H1 (cell line): ENCODE measurements at places on chromosomes 3 and 15.

- DNase-seq: no peak
- no peaks in the 10 kb centered on the region for H3K36me3 ChIP-seq
- H3K27me3 ChIP-seq: no peaks in the 10 kb centered on the region
- no peak overlapping the region for H3K4me3 ChIP-seq
Measured at GRCh38 chr15:67783303-67783702, 42.0 kb upstream of the SKOR1 start.

GRCh38 chr15:75731248-75732151, 18.9 kb upstream of the CSPG4 start:
- no peak overlapping the region for H3K27ac ChIP-seq
- H3K4me1 ChIP-seq: peaks cover 3% of the 10 kb centered on the region; the same call in 1 of the 2 replicates
- H3K36me3 ChIP-seq: no peaks in the 10 kb centered on the region

DNA sequence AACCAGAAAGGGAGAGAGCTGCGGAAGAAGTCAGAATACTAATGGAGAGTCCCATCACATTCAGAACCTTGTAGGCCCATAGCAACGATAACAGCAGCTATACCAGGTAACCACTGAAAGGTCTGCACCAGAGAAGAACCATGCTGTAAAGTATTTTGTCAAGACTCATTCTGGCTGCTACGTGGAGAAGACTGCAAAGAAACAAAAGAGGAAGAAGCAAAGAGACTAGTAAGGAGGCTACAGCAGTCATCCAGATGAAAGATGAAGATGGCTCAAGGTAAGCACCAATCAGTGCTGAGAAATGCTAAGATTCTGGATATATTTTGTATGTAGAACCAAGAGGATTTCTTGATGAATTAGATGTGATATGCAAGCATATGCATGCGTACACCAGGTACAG, 39.6 kb downstream of the ACAP2 start:
- H3K27ac ChIP-seq: no peak overlapping the region
- no peaks in the 10 kb centered on the region for H3K36me3 ChIP-seq
- no peaks in the 10 kb centered on the region for H3K4me1 ChIP-seq
- no peaks in the 10 kb centered on the region for H3K27me3 ChIP-seq
- DNase-seq: no peak

DNA sequence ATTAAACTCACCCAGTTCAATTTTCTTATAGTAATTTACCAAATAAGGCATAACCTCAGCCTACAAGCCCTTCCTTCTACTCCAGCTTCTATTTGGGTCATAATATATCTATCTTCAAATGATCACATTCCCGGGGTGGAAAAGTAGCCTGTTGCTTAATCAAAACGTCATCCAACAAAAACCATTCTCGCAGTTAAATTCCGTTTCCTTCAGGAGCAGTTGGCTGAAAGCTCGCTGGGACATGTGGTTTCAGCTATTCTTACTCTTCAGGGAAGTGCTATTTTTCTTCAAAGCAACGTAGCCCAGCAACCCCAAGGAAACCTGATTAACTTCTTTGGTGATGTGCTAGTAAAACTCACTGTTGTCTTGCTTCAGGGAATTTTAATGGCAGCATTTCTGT, 59.6 kb downstream of the MAGI1 start:
- H3K27me3 ChIP-seq: no peaks in the 10 kb centered on the region
- no peak overlapping the region for H3K27ac ChIP-seq
- H3K4me1 ChIP-seq: no peaks in the 10 kb centered on the region
- H3K36me3 ChIP-seq: no peaks in the 10 kb centered on the region

GRCh38 chr3:64268926-64269325, 43.7 kb upstream of the PRICKLE2 start:
- DNase-seq: no peak
- no peaks in the 10 kb centered on the region for H3K36me3 ChIP-seq
- no peaks in the 10 kb centered on the region for H3K27me3 ChIP-seq
- peaks cover 5% of the 10 kb centered on the region; the same call in 1 of the 2 replicates for H3K4me1 ChIP-seq
- H3K27ac ChIP-seq: no peak overlapping the region
- H3K4me3 ChIP-seq: no peak overlapping the region

GRCh38 chr15:68615301-68615700, 36.5 kb downstream of the CORO2B start:
- peaks cover 7% of the 10 kb centered on the region for H3K4me1 ChIP-seq
- DNase-seq: no peak
- H3K27ac ChIP-seq: no peak overlapping the region
- H3K36me3 ChIP-seq: no peaks in the 10 kb centered on the region

DNA sequence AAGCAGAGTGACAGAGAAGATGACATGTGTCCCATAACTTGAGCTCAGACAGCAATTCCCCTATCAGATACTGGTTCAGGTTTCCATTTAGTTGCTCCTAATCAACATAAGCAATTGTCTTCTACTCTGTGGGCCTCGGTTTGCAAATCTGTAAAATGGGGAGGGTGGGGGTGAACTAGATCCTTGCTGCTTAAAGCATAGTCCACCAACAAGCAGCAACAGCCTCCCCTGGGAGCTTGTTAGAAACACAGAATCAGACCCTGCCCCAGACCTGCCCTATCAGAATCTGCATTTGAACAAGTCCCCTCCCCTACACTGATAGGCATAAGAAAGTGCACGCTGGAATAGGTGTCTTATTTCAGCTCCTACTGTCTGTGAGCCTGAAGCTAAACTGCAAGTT, 87.8 kb downstream of the CEMIP start:
- no peak for DNase-seq
- no peaks in the 10 kb centered on the region for H3K36me3 ChIP-seq
- no peaks in the 10 kb centered on the region for H3K27me3 ChIP-seq
- peaks cover 18% of the 10 kb centered on the region for H3K4me1 ChIP-seq
- no peak overlapping the region for H3K27ac ChIP-seq

DNA sequence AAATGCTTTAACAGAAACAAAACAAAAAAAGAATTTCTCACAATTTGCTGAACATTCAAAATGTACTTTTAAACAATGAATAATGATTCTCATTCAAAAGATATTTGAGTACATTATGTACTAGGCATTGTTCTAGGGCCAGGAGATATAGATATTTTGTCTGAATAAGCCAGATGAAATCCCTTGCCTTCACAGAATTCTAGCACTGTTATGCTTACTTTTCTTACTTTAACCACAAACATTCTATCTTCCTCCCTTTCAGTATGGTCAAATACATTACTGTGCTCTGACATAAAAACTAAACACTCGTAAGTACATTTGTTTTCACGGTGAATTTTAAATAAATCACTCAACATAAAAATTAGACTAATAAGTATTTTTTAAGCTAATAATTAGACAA, 116.7 kb downstream of the ADAM10 start:
- no peak overlapping the region for H3K27ac ChIP-seq
- H3K36me3 ChIP-seq: peaks cover 2% of the 10 kb centered on the region; the same call in 1 of the 2 replicates
- no peak for DNase-seq
- H3K27me3 ChIP-seq: no peaks in the 10 kb centered on the region

DNA sequence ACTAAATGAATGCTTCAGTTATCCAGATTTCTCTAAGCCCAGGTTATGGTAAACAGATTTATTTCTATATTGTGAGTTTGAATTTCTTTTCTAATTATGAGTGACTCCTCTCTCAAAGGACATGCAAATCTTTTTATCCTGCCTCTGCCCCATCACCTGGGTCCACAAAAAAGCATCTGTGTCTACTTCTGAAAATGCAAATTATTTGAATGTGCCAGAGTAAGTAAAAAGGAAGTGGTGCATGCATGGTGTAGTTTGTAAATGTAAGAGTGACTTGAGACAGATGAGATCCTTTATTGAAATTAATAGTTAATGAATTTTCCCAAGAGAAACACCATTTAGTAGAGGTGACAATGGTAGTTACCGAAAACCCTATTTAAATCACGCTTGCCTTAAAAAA, 26.9 kb downstream of the MCTP2 start:
- H3K36me3 ChIP-seq: no peaks in the 10 kb centered on the region
- no peaks in the 10 kb centered on the region for H3K27me3 ChIP-seq

- no peak overlapping the region for H3K4me3 ChIP-seq
- H3K27ac ChIP-seq: no peak overlapping the region
- no peaks in the 10 kb centered on the region for H3K27me3 ChIP-seq
- H3K4me1 ChIP-seq: no peaks in the 10 kb centered on the region; the same call in 1 of the 2 replicates
- no peak for DNase-seq
- H3K36me3 ChIP-seq: no peaks in the 10 kb centered on the region; the same call in 1 of the 2 replicates
Measured at GRCh38 chr3:47295322-47295721, 12.6 kb downstream of the KLHL18 start.

DNA sequence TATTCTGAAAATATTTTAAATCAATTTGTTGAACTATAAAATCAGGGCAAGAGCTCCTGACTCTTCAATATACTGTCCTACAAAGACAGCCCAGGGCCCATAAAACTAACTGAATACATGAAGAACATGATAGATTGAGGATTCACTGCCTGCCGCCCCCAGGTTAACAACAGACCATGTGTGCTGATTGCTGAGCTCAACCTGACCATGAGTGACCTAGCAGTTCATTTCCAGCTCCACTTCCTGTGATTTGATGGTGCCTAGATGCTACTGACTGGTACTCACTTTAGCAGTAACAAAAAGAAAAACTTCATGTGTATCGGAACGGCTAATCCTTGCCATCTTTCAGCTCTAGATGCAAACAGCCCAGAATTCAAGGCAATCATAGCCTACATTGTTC, 9.6 kb upstream of the KLF13 start:
- no peak for DNase-seq
- H3K4me3 ChIP-seq: no peak overlapping the region
- H3K36me3 ChIP-seq: no peaks in the 10 kb centered on the region
- H3K27me3 ChIP-seq: no peaks in the 10 kb centered on the region

- no peak overlapping the region for H3K4me3 ChIP-seq
- H3K27me3 ChIP-seq: no peaks in the 10 kb centered on the region
- no peaks in the 10 kb centered on the region for H3K36me3 ChIP-seq
- no peaks in the 10 kb centered on the region for H3K4me1 ChIP-seq
- no peak overlapping the region for H3K27ac ChIP-seq
Measured at GRCh38 chr3:62462788-62463187, 89.4 kb upstream of the FEZF2 start.

DNA sequence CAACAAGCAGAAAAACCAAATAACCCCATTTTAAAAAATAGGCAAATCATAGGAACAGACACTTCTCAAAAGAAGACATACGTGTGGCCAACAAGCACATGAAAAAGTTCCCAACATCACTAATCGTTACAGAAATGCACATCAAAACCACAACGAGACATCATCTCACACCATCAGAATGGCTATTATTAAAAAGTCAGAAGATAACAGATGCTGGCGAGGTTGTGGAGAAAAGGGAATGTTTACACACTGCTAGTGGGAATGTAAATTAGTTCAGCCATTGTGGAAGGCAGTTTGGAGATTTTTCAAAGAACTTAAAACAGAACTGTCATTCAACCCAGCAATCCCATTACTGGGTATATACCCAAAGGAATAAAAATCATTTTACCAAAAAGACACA, 60.7 kb downstream of the ABI3BP start:
- H3K4me3 ChIP-seq: no peak overlapping the region
- H3K4me1 ChIP-seq: no peaks in the 10 kb centered on the region
- no peak overlapping the region for H3K27ac ChIP-seq
- H3K36me3 ChIP-seq: no peaks in the 10 kb centered on the region

DNA sequence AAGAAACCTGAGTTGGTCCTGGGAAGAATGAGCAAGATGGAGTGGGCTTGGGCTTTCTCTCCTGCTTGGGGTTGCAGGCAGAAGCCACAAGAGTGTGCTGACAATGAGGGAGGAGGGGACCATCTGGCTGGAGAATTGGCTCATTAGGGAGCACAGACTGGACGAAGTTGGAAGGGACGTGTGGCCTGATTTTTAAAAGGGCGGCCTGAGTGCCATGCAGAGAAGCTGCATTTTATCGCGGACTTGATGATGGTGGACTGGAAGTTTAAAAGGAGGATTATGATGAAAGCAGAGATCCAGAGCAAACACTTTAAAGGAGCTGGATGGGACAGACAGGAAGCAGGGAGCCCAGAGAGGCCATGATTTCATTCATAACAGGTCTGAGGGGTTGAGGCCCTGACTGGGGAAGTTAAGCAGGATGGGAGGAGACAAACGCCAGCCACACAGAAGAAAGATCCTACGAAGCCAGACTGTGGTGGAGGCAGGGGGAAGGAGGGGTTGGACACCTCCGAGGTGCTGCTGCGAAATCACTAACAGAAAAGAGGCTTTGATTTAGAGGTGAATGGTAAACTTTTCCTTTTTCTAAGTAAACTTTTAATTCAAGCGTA, 23.6 kb downstream of the TLNRD1 start:
- peaks cover 13% of the 10 kb centered on the region; the same call in 1 of the 2 replicates for H3K4me1 ChIP-seq
- H3K36me3 ChIP-seq: no peaks in the 10 kb centered on the region
- H3K27me3 ChIP-seq: no peaks in the 10 kb centered on the region

DNA sequence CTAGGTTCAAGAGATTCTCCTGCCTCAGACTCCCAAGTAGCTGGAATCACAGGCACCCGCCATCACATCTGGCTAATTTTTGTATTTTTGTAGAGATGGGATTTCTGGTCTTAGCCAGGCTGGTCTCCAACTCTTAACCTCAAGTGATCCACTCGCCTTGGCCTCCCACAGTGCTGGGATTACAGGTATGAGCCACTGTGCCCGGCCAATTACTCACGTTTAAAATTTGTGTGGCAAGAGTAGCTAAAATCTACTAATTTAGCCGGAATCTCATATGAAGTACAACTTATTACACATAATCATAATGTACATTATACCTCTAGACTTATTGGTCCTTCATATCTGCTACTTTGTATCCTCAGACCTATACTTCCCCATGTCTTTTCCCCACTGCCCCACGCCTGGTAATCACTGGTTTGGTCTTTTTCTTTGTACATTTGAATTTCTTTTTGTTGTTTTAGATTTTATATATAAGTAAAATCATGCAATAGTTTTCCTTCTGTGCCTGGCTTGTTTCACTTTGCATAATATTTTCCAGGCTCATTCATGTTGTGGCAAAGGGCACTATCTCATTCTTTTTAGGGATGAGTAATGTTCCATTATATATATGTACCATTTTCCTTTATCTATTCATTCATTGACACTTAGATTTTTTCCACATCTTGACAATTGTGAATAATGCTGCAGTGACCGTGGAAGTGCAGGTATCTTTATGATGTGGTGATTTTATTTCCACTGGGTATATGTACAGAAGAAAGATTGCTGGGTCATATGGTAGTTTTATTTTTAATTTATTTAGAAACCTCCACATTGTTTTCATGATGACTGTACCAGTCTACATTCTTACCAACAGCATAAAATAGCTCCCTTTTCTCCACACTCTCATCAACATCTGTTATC, 605.0 kb upstream of the CBLB start:
- H3K27ac ChIP-seq: no peak overlapping the region
- DNase-seq: no peak
